Epithelial cell of esophagus (primary cell): ENCODE measurements at places on chromosomes 16 and 17.

DNA sequence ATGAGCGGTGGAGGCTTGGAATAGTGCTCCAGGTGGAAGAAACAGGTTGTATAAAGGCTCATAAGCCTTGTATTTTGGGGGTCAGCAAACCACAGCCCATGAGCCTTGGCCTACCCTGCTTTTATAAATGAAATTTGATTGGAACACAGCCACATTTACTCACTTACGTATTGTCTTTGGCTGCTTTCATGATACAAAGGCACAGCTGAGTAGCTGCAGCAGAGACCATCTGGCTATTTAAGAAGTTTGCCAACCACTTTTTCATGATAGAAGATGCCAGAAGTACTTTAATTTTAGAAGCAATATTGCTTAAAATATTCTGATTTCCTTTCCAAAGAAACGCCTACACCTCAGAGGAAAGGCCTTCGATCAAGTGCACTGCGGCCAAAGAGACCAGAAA lies 73.8 kb downstream of the C17orf58 start:
- DNase-seq, result no peak

DNA sequence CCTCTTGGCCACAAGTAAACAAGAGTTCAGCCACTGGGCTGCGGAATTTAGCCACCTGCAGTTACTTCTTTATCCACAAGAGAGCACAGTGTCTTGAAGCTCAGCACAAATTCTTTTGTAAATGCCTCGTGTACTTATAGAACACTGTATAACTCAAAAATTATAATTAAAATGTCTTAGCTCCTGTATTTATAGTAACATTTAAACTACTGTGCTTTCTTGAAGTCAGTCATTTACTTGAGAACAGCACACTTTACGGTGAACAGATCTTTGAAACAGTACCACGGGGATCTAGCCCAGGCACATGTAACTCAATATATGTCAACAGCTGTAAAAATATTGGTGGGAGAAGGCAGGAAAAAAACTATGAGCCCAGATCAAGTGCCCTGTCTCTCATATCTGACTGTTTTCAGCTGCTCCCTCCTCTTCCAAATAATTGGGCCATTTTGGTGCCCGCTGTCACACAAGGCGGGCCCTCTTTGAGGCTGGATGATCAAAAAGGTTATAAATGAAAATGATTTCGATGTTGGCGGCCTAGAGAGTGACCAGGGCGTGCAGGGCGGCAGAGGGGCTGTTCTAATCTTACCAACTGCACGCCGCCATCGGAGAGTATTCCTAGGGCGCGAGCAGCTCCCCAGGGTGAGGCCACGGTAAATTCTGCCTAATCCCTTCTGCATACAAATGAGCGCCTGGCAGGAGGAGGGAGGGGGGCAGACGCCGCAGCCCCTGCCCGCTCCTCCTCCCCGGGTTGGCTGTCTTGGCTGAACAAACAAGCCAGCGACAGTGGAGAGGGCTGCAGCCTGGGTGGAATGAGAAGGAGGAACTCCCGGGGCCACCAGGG lies 183.2 kb downstream of the C16orf78 start:
- DNase-seq, result no peak

DNA sequence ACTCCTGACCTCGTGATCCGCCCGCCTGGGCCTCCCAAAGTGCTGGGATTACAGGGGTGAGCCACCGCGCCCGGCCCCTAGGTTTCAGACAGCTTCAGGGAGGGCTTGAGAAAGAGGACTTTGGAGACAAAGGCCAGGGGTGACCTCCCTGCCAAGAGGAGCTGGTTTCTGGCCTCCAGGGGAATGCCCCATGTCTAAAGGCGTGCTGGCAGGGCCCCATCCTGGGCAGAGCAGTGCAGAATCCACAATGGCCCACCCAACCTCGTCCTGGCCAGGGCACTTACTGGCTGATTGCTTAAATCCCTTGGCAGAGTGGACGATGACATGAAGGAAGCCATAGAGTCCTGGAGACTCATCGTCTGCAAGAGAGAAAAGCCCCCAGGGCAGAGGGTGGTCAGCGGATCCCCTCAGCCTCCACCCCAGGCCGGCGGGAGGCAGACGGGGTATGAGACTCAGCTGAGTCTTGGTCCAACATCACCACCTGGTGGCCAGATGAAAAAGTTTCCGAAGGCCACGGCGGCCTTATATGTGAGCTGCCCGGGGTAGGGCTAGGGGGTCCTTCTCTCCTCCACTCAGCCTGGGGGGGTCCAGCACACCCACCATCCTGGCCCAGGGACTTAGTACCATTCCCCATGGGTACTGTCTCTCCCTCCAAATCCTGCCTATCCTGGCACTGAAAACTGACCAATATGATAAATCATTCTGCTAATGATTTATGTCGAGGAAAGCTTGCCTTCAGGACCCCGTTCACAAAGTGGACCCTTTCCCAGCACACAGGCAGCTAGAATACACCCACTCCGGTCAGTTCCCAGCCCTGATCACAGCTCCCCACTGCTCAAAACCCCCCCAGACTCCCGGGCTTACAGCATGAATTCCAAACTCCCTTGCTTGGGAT lies 59.1 kb downstream of the TIMM22 start:
- DNase-seq, result peak; percentile 54

- DNase-seq, result peak; percentile 50
Measured at GRCh38 chr16:1300664-1301476, 8.6 kb upstream of the UBE2I start.
